ENCODE measurements at places on chromosomes 13 and 19.

DNA sequence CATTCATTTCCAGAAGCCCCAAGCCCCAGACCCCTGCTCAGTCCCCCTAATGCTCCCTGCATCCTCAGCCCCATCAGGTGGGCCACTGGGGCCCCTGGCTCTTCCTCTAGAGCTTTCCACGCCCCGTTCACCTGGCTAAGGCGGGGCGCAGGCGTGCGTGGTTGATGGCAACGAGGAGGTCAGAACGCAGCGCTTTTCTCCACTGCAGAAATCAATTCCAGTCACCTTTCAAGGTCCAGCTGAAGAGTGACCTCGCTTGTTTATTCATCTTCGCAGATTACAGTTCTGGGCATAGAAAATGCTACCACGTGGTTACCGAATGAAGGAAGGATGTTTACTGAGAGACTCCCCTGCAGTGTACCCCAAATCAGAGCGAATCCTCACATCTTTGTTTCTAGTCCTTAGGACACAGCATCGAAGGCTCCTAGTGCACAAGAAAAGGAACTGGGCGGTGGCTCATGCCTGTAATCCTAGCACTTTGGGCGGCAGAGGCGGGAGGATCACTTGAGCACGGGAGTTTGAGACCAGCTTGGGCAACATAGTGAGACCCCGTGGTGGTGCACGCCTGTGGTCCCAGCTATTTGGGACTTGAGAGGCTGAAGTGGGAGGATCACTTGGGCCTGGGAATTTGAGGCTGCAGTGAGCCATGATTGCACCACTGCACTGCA is 828 bp upstream of the PBX4 start:
- DNase-seq: no peak

DNA sequence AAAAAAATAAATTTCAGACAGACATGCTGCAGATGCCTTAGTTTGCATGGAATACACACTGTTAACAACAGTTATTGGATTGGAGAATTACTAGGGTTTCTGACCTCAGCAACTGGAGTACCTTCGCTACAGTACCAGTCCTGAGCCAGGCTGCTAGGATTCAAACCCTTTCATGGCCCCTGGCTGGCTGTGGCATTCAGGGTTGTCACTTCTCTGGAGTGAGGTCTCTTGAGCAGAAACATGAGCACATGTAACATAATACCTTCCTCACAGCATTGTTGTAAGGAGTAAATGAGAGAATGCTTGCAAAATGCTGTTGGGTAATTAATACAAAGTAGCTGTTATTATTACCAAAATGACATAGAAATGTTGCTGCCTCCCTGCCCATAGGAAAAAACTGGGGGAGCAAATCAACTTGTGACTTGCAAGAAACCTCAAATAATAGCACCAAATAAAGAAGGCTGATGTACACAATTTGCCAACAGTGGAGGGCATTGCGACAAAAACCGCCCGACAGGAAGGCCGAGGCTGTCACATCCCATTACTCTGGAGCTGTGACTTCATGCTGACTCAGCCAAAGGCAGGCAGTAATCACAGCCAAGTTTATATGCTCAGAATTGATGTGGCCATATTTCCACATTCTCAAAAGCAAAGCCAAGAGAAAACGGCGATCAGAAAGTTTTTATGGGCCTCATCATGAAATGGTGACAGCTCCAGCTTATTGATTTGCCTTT is 100.4 kb downstream of the RFC3 start:
- peak; percentile 5 for DNase-seq

- DNase-seq: no peak
Measured at GRCh38 chr13:53357582-53357981, 329.0 kb downstream of the OLFM4 start.

GRCh38 chr13:38947054-38947453 is 43.6 kb downstream of the STOML3 start:
- no peak for DNase-seq

GRCh38 chr13:63305641-63306133 is 1890.0 kb upstream of the PCDH20 start:
- no peak for DNase-seq

DNA sequence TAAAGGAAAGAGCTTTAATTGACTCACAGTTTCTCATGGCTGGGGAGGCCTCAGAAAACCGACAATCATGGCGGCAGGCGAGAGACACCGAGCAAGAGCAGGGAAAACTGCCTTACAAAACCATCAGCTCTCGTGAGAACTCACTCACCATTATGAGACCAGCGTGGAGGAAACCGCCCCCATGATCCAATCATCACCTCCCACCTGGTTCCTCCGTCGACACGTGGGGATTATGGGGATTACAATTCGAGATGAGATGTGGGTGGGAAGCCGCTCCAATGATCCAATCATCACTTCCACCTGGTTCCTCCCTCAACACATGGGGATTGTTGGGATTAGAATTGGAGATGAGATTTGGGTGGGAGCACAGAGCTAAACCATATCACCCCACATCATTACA is 293.9 kb downstream of the ABCC4 start:
- DNase-seq: no peak

- DNase-seq: peak; percentile 73
Measured at GRCh38 chr19:12723641-12724426, at the start of gene TNPO2. TSS of gene TNPO2 (minus strand) at chr19:12723932. CDS start at chr19:12720977, 2,955 bp downstream.

DNA sequence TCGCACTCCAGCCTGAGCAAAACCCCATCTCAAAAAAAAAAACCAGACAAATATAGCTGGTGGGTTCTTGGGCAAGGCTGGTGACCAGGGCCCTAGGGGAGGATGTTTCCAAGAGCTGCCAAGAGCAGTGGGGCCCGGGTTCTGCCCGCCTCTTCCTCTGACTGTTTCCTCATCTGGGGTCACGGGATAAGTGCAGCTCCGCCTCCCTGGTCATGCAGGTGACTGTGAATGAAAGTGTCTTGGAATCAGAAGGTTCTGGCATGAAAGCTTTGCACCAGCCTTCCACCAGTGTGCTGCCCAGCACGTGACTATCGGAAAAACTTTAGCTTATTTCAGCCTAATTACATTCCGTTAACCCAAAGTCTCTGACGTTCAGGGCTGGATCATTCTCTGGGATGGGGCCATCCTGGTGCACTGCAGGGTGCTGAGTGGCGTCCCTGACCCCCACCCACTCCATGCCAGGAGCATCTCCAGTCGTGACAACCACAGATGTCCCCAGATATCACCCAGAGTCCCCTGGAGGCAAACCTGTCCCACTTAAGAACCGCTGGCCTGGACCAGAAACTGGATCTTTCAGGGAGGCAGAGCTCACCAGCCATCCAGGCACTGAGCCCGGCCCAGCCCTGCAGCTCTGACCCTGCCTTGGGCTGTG is 85.6 kb downstream of the GNG7 start:
- no peak for DNase-seq

DNA sequence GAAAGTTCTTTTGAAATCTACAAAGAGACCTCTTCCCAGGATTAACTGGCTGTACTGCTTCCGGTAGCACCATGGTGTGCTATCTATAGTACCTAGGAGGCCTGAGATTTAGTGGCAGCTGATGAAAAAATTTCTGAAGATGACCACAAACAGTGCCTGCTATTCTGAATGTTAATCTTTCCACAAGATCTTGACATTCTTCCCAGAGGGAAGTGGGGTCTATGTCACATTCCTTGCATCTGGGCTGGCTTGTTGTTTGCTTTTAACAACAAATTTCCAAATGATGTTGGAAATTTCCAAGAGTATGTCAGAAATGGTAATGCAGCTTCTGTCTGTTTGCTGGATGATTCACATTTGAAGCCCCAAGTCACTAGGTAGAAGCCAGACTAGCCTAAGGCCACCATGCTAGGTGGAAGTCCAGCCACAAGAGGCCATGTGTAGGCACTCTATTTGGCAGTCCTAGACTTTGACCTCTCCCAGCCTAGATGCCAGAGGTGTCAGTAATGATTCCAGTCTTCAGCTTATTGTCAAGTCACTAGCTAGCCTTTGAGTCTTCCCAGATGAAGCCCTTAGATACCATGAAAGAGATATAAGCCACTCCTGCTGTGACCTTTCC is 22.1 kb downstream of the SPART start:
- DNase-seq: no peak

- DNase-seq: peak; percentile 81
Measured at GRCh38 chr19:33416307-33417215, 43.1 kb downstream of the CEBPG start.

GRCh38 chr19:4713384-4713951 is 10.2 kb downstream of the DPP9 start:
- peak; percentile 93 for DNase-seq

DNA sequence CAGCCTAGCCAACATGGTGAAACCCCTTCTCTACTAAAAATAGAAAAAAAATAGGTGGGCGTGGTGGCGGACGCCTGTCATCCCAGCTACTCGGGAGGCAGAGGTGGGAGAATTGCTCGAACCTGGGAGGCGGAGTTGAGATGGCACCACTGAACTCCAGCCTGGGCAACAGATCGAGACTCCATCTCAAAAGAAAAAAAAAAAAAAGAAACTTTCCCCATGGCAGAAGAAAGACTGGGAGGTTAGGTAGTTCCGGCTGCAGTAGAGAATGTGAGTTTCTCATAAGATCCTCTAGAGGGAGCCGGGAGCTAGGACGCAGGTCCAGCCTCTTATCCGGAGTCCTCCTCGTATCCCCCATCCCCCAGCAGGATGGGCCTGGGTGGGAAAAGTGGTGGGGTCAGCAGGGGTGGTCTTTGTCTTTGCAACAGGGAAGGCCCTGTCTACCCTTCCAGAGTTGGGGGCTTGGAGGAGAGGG is 13.2 kb upstream of the CREB3L3 start:
- DNase-seq: peak; percentile 37

GRCh38 chr13:29859971-29860370 is 9.6 kb upstream of the UBL3 start:
- no peak for DNase-seq

DNA sequence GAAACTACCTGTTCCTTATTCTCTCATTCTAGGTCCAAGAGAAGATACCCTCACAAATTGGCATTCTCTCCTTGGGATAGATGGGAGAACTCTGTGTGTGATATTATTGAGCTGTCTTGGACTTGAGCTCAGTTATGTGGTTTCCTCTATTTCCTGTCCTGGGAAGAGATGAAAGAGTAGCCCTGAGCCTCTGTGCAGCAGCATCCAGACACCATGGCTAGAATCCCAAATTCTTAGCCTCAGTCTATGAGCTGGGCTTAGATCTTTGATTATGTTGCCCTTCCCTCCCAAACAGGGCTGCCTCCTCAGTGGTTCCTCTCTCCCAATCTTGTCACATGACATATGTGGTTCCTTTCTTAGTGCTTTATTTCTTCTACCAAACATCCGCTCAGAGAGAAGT is 290.7 kb downstream of the SPRY2 start:
- DNase-seq: peak; percentile 25

- no peak for DNase-seq
Measured at GRCh38 chr19:40831502-40832430, 18.5 kb downstream of the CYP2A6 start.

- no peak for DNase-seq
Measured at GRCh38 chr19:49908480-49909420, 12.1 kb upstream of the IL4I1 start.

- no peak for DNase-seq
Measured at GRCh38 chr13:94706101-94706842, 6.1 kb downstream of the SOX21 start.

DNA sequence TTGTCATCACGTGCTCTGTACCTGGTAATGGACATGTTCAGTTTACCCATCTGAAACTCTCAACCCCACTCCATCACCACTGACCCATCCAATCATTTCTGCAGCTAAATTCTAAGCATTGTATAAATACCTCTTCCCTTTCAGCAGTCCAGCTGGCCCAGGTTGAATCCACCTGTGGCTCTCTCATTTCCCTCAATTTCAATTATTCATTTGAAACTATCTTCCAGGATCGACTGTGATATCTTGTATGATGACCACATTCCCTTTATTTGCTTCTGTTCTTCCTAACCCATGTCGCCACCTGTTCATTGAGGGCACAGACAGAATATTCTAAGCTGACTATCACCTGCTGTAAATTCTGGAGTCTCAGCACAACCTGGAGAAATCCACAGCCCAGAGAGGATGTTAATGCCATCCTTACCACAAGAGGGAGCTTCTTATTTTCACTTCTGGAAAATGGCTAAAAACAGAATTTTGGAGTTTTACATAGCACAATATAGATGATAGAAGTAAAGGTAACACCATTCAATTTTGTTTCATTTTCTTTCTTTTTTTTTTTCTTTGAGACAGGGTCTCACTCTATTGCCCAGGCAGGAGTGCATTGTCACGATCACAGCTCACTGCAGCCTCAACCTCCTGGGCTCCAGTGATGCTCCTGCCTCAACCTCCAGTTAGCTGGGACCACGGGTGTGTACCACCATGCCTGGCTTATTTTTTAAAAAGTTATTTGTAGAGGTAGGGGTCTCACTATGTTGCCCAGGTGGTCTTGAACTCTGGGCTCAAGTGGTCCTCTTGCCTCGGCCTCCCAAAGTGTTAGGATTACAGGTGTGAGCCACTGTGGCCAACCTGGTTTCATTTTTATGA is 38.6 kb downstream of the ZNF823 start:
- DNase-seq: peak; percentile 15

GRCh38 chr13:99507986-99508385 is 6.7 kb downstream of the TM9SF2 start:
- DNase-seq: no peak

- no peak for DNase-seq
Measured at GRCh38 chr13:65889368-65889767, 1340.8 kb downstream of the PCDH9 start.

GRCh38 chr13:50340146-50340545 is 324.9 kb downstream of the KCNRG start:
- DNase-seq: no peak

- DNase-seq: no peak
Measured at GRCh38 chr19:58212336-58213074, 16.2 kb upstream of the ZNF544 start.

DNA sequence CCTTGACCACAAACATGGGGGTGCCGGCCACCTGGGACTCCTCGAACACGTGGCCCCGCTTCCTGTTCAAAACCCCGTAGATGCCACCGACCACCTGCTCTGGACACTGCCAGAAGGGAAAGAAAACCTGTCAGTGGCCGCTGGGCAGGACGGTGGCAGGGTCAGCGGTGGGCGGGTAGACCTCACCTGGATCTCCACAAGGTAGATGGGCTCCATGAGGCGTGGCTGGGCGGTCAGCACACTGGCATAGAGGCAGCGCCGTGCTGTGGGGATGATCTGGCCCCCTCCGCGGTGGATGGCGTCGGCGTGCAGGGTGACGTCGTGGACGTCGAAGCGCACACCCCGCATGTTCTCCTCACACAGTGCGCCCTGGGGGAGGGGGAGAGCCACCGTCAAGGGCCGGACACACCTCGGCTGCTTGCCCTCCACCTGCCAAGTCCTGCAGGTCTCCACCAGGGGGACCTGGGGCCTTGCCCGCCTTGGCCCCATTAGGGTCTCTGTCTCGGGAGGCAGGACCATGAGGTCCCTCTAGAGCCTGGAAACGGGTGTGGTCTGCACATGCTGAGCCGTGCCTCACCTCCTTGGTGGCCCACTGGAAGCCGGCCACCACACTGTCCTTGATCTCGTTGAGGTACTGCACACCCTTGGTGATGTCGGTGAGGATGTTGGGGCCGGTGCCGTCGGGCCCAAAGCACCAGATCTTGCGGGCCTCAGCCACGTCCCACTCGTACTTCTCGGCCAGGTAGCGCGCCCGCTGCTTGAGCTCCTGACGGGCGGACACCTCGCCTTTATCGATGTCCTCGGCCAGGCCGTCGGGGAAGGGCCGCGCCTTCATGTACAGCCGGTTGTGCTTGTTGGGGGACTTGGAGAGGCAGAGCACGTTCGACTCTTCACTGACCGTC is 6.6 kb upstream of the DAPK3 start:
- DNase-seq: no peak

GRCh38 chr19:45113628-45114027 is 20.6 kb downstream of the PPP1R37 start:
- no peak for DNase-seq

GRCh38 chr19:23762884-23763711 is 4.4 kb upstream of the ZNF681 start:
- DNase-seq: peak; percentile 39

- no peak for DNase-seq
Measured at GRCh38 chr13:27476943-27477703, 26.8 kb upstream of the MTIF3 start.
